ENCODE measurements at places on chromosomes 1 and 21. TPM values are rescaled to one million over a fixed set of nuclear protein-coding genes. Genes with fewer than 3 reads are reported as not detected.
A peak's percentile ranks its signal among the peaks of the same experiment; 100 is the strongest.

GRCh38 chr1:156461781-156462647, 38.6 kb downstream of the MEF2D start:
- peaks cover 14% of the 10 kb centered on the region for H3K4me1 ChIP-seq
- H3K27ac ChIP-seq, result no peak overlapping the region
- H3K4me3 ChIP-seq, result no peak overlapping the region

C1orf105 gene
- polyA plus RNA-seq, result not detected

RBM34 gene
- 74.6 TPM for polyA plus RNA-seq

DNA sequence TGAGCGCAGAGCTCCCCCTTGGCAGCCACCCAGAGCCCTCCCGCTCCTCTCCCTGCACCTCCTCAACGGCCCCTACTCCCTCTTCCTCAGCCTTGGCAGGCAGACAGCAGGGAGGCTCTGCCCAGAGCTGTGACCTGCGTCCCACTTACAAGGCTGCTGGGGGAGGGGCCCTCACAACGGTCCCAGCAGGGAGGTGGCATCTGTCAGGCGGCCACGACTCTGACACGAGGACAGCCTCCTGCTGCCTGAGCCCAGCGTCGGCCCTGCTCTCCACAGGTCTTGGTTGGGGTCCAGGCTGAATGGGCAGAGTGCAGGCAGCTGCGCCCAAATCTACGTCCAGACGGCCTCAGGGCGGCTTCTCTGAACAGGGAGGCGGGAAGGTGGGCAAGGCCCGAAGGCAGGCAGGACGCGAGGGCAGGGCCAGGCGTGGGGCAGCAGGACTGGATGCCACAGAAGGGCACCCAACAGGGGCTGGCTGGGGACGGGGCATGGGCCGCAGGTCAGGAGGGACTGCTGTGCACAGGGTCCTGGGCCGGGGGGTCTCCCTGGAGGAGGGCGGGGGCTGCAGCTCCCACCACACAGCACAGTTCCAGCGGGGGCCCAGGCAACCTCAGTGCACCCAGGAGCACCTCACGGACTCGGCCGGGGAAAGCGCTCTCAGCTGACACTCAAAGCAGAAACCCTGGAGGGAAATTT, 7.5 kb downstream of the SLC19A1 start:
- H3K27me3 ChIP-seq, result no peaks in the 10 kb centered on the region
- peak; percentile 84 for DNase-seq
- no peaks in the 10 kb centered on the region for H3K4me1 ChIP-seq
- peak overlapping the region; percentile 88 for H3K27ac ChIP-seq
- peak overlapping the region; percentile 22 for H3K4me3 ChIP-seq
- H3K36me3 ChIP-seq, result no peaks in the 10 kb centered on the region

DNA sequence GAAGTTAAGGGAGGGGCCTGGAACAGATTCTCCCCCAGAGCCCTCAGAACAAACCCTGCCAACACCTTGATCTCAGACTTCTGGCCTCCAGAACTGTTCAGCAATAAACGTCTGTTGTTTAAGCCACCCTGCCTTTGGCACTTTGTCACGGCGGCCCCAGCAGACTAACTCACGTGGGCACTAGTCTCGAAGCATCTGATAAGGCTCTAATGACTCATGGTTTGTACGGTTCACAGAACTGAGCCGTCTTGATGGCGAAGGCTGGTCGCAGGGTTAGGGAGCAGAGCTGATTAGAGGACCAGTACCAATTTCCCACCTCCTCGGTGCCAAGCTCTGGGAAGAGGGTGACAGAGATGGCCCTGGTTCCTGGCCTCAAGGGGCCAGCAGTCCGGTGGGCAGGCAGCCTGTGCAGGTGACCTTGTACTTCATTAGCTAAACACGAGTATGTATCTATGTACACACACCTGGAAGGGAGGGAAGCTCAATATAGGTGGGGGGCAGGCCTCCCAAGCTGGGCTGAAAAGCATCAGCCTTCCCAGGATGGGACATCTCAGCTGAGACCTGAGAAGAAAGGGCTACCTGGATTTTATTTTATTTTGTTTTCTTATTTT, 112.8 kb downstream of the MRPS6 start:
- H3K36me3 ChIP-seq, result no peaks in the 10 kb centered on the region
- no peak overlapping the region for H3K27ac ChIP-seq
- H3K4me3 ChIP-seq, result no peak overlapping the region
- H3K4me1 ChIP-seq, result no peaks in the 10 kb centered on the region
